ENCODE measurements at places on chromosomes 2 and 18.

DNA sequence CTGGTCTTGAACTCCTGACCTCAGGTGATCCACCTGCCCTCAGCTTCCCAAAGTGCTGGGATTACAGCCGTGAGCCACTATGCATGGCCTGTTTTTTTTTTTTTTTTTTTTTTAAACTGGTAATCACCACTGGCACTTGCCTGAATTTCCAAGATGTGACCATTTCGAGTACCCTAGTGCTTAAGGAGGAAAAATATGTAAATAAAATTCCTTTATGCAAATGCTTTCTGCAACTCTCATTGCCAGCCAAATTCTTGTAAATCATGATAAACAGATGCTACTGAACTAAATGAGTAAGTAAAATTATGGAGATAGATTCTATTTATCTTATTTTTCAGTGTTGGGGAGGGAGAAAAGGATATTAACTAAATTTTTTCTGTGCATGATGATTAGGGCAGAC, 18.6 kb downstream of the CDCA7 start:
- DNase-seq: no peak

GRCh38 chr2:117551858-117552257, 262.6 kb upstream of the DDX18 start:
- no peak for DNase-seq

DNA sequence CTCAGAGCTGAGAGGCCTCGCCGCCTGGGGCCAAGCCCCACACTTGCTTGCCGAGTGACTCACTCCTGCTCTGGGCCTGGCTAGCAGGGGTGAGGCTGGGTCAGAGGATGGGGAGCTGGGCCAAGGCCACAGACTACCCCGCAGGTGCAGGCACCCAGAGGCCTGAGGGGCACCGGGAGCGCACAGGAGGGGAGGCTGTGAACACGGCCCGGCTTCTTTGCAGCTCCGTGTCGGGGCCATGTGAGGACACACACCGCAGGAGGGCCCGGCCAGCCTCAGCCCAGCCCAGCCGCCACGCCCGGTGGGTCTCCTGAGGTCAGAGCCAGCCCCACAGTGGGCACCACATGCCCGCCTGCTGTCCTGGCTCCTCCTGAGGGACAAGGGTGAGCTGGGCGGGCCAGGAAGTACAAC, 8.4 kb downstream of the GPC1 start:
- no peak for DNase-seq

DNA sequence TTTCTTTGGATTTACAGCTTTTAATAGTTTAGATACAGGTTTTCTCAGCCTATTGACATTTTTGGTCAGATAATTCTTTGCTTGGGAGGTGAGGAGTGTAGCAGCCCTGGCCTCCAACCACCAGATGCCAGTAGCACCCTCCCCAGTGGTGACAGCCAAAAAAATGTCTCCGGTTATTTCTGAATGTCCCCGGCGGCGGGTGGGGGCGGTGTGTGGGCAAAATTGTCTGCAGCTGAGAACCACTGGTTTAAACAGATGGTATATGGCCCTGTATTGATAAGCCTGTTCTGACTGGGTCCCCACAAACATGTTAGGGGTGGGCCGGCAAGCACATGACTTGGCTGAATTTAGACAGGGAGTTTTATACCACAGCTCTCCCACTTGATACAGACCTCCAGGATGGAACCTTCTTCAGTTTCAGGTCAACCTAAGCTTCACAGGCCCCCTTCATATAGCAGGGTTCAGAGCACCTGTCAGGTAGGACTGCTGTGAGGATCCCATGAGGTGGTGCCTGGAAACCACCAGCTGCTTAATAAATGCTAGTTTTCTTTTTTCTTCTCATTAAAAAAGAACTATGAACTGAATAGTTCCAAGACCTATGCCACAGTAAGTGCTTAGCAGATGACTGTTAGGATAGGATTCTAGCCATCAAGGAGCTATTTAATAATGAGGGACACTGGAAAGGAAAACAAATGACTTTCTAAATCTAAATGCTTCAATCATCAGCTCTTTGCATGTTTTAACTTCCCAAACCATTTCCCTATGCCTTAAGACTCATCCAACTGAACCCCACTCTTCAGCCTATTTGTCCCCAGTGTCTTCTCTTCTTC, 18.1 kb downstream of the LPIN2 start:
- peak; percentile 54 for DNase-seq

DNA sequence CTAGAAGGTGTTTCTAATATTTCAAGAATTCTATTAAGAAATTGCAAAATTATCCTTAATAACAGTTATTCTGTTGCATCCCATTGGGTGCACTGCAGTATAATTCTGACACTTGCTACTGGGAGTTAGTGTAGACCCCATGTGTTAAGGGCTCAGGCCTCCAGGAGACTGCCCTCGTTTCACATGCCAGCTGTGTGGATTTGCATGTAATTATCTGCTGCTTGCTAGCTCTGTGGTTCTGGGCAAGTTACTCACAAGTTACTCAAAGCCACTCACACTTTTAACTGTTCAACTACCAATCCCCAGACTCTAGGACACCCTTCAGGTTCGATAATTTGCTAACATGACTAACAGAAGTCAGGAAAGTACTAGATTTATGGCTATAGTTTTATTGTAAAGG, 38.6 kb downstream of the ST6GAL2 start:
- no peak for DNase-seq

DNA sequence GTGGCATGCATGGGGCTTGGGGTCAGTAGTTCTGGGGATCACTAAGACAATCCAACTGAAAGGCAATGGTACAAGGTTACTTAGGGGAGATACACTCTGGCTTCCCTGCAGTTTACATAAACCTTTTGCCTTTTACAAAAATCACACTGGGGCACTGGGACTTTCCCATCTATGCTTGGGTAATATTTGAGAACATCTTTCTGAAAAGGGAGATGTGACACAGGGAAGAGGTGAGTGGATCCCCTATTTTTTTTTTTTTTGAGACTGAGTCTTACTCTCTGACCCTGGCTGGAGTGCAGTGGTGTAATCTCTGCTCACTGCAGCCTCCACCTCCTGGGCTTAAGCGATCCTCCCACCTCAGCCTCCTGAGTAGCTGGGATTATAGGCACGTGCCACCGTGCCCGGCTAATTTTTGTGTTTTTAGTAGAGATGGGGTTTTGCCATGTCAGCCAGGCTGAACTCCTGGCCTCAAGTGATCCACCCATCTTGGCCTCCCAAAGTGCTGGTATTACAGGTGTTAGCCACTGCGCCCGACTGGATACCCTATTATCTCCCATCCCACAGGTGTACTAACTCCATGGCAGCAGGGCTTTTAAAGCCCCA, 82.8 kb upstream of the DNMT3A start:
- no peak for DNase-seq

DNA sequence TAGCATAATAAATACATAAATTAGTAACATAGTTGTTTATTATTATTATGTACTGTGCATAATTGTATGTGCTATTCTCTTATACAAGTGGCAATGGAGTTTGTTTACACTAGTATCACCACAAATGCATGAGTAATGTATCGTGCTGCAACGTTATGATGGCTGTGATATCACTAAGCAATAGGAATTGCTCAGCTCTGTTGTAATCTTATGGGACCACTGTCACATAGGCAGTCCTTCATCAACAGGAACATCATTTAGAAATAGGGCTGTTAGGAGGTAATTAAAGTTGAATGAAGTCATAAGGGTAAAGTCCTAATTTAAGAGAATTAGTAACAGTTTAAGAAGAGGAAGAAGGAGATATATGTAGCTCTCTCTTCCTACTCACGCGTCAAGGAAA, 33.8 kb downstream of the TEX51 start:
- DNase-seq: no peak

- DNase-seq: no peak
These were observed 168.8 kb downstream of the SMAD7 start for GRCh38 chr18:48781988-48782363.

DNA sequence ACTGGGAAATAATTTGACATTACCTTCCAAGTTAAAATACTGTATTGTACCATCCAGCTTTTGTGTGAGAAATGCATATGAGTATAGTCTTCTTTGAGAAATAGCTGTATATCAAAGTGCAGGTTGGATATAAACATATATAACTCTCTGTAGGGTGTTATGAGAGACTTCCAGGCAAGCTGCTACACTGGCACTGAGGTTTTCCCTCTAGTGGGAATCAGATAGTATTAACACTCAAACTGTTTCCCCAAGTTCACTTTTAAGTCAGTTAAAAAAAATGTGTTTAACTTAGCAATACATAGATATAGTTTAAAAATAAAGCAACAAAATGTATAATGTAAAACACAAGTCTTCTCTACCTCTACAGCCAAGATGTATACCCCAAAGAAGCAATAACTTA, 368.4 kb upstream of the SLC8A1 start:
- DNase-seq: no peak

GRCh38 chr2:15472876-15473275, 88.3 kb downstream of the NBAS start:
- DNase-seq: no peak

DNA sequence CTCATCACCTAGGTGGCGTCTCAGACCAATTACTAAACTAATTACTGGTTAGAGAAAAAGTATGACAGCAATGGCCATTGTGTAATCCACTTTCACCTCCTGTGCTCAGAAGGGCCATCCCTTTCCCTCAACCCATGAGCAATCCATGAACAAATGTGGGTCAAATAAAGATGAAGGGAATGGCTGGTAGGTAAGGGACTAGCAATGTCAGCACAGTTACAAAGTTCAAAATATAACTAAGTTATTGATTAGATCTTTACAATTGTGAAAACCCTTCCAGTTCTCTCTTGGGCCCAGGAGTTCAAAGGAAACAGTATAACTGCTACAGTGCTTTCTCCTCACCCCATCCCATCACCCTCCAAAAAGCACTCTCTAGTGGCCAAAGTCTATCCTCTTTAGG, 98.3 kb downstream of the DTNA start:
- DNase-seq: no peak

GRCh38 chr18:37527395-37527794, 38.2 kb downstream of the CELF4 start:
- DNase-seq: no peak

DNA sequence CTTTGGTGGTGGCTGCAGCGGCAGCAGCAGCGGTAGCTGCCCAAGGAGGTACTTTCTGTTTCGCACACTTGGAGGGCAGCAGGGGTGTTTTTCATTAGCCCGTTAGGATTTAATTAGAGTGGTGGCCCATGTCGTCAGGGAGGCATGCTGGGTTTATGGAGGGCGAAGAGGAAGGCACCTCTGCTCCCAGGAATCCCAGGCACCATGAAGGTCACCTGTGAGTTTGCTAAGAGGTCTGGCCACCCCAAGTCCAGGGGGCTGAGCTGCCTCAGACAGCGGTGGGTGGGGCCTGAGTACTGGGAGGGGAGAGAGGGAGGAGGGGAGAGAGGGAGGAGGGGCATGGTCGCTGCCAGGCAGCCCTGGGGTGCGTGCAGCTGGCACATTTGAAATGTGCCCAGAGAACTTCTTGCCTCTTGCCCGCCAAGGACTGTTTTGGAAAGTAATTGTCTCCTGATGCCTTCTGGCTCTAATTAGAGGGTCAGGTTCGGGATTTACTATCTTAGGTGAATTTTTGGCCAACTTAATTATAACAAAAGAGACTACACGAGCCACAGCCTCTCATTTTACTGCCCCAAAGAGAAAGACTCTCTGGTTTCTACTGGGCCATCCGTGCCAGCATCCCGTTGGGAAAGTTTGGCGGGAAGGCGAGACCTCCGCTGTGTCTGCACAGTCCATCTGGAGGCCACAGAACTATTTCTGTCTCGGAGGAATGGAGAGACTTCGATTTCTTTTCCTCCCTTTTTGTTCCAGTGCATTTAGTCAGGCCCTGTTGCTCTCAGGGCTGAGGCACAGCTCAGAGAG, 62.0 kb downstream of the GLI2 start:
- DNase-seq: no peak

DNA sequence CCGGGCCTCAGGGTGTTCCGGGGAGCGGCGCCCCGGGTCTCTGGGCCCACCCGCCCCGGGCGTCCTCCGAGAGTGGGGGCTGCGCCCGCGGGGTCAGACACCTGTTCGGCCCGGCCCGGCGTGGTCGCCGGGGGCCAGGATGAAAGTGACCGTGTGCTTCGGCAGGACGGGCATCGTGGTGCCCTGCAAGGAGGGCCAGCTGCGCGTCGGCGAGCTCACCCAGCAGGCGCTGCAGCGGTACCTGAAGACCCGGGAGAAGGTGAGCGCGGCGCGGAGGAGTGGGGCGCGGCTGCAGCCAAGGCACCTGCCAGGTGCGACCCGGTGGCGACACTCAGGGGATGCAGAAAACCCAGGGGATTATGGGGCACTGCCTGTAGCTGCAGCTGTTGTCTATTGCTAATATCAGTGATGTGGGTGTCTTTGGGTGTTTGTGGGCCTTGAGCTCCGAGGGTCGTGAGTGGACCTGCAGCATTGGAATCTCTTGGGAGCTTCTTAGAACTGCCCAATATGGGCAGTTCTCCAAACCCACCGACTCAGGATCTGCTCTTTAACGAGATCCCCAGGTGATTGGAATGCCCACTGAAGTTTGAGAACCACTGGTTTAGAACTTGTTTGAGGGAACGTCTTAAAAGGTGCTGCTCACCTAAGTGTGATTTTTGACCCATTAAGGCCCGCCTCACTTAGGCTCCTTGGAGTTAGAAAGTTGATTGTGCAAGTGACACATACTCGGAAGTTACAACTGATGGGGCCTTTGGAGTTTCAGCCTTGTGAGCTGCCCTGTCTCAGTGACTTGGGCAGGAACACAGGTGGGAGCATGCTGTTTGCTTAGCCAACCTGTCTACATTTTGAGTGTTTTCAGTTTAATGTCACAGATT, 823 bp downstream of the PARD3B start:
- no peak for DNase-seq

DNA sequence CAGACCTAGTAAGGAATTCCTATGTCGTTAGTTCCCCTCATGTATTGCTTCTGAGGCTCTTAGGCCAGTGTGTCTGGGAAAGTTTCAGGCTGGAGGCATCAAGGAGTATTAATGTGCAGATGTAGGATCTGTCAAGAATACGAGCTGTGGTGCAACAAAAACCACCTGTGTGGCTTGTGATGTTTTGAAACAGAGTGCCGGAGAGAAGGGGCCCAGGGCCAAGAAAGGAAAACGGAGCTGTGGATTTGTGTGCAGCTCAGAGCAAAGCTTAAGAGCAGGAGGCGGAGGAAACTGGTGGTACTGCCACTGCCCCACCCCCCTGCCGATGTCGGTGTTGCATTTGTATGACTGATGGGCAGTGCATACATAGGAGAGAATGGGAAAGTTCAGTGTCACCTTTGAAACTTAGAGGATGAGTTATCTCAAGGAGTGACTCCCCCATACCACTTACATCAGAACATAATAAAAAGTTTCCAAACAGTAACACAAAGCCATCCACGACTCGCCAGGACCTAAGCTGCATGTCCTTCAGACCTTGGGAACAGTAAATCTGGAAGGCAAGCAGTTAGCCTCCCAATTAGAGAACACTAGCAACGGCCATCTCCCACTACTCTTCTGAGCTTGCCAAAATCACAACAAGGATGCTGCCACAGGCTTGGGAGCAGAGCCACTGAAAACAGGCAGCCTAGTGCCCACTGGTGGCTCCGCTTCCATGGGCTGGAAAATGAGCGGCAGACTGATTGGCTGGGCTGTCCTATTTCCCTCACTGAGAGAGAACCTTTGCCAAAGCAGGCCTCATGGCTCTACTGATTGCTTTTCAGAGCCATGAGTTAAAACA, 152.7 kb upstream of the NT5C1B start:
- no peak for DNase-seq
